ENCODE measurements at places on chromosomes 4 and X.

GRCh38 chr4:54959651-54960116 lies 165.7 kb downstream of the KDR start:
- no peak for DNase-seq

DNA sequence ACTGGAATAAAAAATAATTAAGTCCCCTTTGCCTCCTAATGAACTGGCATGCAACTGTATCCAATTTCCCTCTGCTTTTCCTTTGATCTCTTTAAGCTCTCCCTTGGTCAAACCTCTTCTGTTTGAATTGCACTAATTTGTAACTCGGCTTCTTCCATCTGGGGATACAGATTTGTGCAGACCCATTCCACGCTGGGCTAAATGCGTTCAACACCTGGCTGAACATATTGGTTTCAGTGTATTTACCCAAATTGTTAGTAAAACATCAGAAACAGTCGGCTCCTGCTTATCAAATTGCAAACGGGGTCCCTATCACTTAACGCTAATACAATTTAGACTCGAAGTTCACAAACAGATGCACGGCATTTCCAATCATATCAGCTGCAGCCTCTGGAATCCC lies 124.9 kb upstream of the TAPT1 start:
- DNase-seq = no peak

- no peak for DNase-seq
These were observed 335.5 kb downstream of the ARHGAP10 start for GRCh38 chr4:148067301-148067916.

DNA sequence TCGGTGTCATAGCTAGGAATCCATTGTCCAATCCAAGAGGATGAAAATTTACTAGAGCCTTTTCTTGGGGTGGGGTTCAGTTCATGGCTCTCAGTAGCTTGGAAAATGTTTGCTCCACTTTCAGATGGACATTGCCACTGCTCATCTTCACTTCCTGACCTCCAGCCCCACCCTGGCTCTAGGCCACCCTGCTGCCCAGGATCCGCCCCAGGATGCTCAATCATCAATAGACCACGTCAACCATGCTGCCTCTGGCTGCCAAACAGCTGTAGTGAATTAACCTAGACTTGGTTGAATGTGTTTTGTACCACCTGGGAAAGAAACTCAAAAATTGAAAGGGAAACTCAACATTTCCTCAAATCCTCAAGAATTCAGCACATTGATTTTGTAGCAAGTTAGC lies 37.2 kb upstream of the HSD17B10 start:
- no peak for DNase-seq

GRCh38 chr4:88793475-88793874 lies 95.8 kb upstream of the NAP1L5 start:
- peak; percentile 74 for DNase-seq

DNA sequence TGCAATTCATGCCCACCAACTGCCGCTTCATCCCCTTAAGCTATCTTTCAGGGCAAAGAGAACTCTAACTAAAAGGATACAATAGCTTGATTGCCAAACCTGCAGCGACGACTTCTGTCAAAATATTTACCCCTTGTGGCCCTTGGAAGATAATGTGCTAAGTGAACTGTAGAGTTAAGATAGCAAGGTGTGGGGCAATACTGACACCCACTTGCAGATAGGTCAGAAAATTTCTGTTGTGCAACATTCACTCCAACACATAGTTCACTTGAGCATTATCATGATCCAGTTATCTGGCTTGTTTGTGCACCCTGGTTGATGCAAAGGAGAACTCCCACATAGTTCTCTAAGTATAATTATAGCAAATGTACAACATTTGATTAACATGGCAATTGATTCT lies 55.6 kb downstream of the RHOXF2B start:
- no peak for DNase-seq

- DNase-seq = no peak
These were observed 59.3 kb downstream of the MSN start for GRCh38 chrX:65726715-65727114.

DNA sequence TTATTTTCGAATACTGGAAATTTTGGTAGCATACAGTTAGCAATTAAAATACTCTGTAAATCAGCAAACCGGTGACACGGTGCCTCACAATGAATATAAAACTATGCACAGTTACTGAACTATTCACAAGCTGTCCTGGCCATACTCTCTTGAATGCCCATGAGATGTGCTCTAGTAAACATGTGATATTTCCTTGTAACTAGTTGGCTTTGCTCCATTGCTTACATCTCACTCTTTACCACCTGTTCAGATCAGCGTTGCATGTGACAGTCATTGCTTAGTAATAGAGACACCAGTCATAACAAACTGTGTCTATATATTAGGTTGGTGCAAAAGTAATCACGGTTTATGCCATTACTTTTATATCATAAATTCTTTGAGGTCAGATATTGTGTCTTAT lies 897.9 kb upstream of the FTHL17 start:
- no peak for DNase-seq

GRCh38 chr4:149605601-149606378 lies 209.9 kb downstream of the IQCM start:
- no peak for DNase-seq

GRCh38 chrX:38664285-38664684 lies 102.9 kb downstream of the TSPAN7 start:
- peak; percentile 13 for DNase-seq

GRCh38 chr4:29559286-29559685 lies 1160.9 kb upstream of the PCDH7 start:
- no peak for DNase-seq

- no peak for DNase-seq
These were observed 498.9 kb downstream of the INPP4B start for GRCh38 chr4:142347241-142347640.

DNA sequence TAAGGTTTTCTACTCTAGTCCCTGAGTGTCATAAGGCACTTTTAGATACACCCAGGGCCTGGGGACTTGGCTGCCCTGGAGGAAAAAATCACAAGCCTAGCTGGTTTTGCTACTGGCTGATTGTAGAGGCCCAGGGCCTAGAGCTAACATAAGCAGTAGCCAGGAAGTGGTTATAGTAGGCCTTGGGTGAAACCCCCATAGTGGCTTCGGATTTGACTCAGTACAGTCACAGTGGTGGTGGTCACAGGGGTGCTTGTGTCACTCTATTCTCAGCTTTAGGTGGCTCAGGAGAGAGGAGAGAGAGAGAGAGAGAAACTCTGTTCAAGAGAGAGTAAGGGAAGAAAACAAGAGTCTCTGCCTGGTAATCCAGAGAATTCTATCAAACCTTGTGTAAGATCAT lies 194.5 kb upstream of the EDA2R start:
- DNase-seq = peak; percentile 70

DNA sequence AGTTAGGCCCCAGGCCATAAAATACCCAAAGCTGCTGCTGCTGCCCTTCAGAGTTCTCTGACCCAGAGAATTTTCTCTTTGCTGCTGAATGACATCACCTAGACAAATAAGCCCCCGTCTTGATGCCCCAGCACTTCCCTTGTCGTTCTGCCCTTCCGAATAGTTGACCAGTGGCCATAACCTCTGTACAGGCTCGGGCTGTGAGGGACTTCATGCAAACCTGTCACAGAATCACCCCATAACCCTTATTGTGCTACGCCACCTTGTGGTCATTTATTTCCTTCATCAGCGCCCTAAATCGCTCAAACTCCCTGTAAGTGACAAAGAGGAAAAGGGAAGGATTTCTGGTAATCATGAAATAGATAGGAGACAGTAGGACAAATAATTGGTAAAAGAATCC lies 18.8 kb downstream of the SPACA5 start:
- peak; percentile 60 for DNase-seq

- no peak for DNase-seq
These were observed 175.3 kb upstream of the PCDH18 start for GRCh38 chr4:137707626-137708025.

Data from activated CD4-positive, alpha-beta T cell treated with anti-CD3 and anti-CD28 coated beads, Interleukin-10, Interleukin-2, amounts not matched to agents 100 ng/mL and 50 ng/mL, durations not matched to agents 16 hours and 8 hours (primary cell).